Activated CD8-positive, alpha-beta memory T cell treated with anti-CD3 and anti-CD28 coated beads for 24 hours (primary cell): ENCODE measurements at places on chromosomes 1 and 21.

- DNase-seq: no peak
Observed at GRCh38 chr1:89844860-89845259, 24.0 kb downstream of the LRRC8D start.

GRCh38 chr1:183578856-183579255 is 11.4 kb downstream of the NCF2 start:
- no peak for DNase-seq

GRCh38 chr1:22126531-22126930 is 16.4 kb downstream of the WNT4 start:
- no peak for DNase-seq

- no peak for DNase-seq
Observed at GRCh38 chr1:160399544-160400222, 681 bp upstream of the VANGL2 start.

GRCh38 chr1:28755701-28756100 is 19.0 kb downstream of the YTHDF2 start:
- no peak for DNase-seq

DNA sequence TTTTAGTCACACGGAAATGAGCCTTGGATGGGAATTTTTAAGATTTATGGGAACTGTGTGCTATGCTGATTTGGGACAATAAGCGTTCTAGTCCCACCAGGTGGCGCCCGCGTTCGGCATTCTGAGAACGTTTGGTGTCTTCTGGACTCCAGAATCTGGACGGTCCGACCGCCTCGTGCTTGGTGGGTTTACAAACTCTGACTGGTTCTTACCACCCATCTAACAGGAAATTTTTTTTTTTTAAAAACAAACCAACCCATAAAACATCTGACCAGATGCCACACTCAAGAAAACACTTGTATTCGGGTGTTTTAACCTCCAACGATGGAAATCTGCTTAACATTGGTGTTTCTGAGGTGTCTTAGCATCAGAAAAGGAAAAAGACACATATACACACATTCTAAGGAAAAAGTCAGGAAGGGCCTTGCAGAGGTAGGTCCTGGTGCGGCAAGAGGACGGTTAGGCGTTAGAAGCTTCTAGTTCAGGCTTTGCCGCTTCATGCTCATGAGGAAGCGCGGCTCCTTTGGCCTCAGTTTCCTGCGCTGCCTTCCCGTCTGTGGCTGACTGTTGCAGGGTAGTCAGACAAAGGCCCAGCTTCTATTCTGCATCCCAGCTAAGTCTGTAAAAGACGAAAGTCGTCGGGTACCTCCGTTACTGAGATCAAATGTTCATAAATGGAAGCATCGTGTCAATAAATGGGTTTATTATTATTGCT is 814 bp upstream of the DYRK3 start:
- peak; percentile 89 for DNase-seq

- DNase-seq: no peak
Observed at GRCh38 chr1:173354937-173355280, 122.2 kb upstream of the PRDX6 start.

- no peak for DNase-seq
Observed at GRCh38 chr1:202063093-202063492, 52.7 kb downstream of the ELF3 start.

DNA sequence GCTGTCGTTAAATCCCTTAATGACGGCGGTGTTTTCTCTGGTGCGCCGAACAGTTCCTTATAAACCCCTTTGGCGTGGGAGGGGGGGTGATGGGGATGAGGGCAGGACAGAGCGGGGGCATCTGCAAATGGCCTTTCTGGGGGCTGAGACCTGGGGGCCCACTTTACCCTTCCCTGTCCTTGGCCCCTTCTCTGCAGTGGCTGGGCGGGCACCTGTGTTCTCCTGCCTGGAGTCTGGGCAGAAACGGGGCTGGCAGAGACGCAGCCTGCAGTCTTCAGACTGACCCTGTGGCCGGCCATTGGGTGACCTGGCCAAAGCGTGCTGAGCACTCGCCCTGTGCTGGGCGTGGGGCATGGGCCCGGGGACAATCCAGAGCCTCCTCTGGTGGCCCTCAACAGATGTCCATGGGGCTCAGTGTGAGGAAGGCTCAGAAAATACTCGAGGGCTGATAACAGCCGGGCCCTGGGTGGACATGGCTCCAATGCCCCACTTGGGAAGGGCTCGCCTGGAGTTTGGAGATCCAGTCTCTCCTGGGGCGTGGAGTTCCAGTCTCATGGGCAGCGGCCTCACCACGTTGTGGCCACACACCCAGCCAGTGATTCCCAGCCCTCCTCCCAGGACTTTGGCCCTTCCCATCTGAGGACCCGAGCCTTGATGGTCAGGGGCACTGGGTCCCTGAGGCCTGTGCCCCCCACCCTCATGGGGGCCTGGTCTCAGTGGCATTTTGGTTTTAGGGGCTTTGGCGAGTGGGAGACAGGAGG is 50.8 kb upstream of the ACTRT2 start:
- no peak for DNase-seq

GRCh38 chr1:1136547-1137230 is 20.8 kb upstream of the C1orf159 start:
- DNase-seq: no peak

DNA sequence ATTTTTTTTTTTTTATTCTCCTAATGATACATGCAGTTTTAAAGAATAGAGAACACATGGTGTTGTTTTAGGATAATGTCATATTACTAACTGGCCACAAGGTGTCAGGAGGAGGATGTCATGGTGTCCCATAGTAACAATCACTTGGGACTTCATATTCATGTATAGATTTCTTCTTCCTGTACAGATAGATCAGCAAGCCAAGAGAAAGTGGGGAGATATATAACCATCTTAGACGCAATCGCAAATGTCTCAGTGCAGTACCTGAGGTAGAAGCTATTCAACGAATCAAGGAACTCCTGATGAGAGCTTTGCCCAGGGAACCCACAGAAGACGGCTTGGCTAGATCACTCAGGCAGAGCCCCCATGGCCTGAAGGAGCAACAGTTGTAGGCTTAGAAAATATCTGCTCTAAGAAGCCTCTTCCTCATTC is 12.3 kb downstream of the OR2T11 start:
- DNase-seq: no peak

DNA sequence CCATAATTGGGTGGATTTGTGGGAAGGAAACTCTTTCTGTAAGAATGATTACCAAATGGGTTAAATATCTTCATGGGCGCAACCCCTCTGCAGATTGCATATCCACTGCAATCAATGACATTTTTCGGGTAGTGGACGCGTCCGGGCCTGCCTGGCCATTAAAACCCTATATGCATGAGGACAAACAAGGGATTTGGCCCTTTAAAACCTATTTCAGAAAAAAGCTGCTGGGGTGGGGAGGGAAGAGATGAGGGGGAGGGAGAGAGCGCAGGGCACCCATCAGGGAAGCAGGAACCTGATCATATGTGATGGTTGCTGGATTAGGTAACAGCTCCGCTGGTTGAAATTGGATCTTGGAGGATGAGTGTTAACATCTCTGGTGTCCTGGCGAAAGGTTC is 228.8 kb downstream of the PBX1 start:
- no peak for DNase-seq

- DNase-seq: no peak
Observed at GRCh38 chr21:35147439-35147838, 98.3 kb upstream of the RUNX1 start.

- no peak for DNase-seq
Observed at GRCh38 chr1:102757363-102757762, 351.0 kb downstream of the COL11A1 start.

- peak; percentile 86 for DNase-seq
Observed at GRCh38 chr1:205440476-205441317, 15.1 kb downstream of the BLACAT1 start.

DNA sequence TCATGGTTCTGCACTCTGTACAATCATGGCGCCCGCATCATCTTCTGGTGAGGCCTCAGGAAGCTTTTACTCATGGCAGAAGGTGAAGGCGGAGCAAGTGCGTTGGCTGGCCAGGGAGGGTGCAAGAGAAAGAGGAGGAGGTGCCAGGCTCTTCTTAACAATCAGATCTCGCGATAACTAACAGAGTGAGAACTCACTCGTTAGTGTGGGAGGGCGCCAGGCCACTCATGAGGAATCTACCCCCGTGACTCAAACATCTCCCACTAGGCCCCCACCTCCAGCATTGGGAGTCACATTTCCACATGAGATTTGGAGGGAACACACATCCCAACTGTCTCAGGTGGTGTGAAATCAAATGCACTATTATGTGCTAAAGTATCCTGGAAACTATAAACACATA is 220.2 kb upstream of the CSF3R start:
- no peak for DNase-seq

DNA sequence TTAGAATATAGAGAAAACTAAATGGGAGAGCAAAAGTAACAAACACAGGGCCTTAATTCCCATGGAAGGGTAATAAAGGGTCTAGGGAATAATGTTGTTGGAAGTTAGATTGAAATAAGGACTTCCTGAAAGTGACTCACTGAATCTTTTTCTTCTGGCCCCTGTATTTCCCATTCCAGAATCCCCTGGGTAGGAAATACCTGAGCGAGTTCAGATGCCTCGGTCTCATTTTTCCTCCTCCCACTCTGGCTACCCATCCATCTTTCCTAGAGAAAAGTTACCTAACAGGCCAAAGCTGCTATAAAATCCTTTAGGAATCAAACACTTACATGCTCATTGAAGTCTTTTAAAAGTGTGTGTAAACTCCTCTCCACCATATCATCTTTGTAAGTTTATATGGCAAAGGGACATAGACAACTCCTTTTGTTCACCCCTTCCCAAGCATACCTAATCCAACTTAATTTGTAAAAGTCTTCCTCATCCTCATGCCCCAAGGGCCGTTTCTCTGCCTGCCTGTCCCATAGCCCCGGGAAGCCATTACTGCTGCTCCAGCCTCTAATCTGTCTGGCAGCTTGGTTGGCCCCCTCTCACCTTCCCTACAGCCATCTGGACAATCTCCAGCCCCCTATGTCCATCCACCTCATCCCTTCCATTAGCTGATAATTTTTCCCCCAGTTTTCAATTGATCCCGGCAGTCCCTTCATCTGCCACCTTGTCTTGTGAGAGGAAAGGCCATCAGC is 3.3 kb upstream of the MEF2D start:
- no peak for DNase-seq

DNA sequence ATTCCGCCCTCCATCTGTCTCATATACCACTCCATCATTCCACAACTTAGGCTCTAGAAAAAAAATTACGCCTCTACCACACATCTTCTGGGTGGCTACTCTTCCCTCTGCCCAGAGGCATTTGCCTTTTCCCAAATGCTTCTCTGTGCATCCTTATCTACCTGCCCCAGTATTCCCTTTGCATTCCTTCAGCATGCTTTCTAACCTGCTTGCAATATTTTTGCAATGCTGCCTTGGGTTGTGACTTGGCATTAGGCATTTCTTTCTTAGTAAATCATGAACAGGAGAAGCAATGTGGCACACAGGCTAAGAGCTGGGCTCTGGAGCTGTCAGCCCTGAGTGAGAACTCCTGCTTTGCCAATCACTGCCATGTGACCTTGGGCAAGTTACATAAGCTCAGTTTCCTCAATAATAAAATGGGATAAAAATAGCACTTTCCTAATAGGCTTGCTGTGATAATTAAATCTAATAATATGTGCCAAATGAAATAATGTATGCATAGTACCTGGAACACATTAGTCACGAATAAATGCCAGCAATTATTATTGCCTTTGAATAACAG is 276.0 kb downstream of the ASTN1 start:
- DNase-seq: no peak

DNA sequence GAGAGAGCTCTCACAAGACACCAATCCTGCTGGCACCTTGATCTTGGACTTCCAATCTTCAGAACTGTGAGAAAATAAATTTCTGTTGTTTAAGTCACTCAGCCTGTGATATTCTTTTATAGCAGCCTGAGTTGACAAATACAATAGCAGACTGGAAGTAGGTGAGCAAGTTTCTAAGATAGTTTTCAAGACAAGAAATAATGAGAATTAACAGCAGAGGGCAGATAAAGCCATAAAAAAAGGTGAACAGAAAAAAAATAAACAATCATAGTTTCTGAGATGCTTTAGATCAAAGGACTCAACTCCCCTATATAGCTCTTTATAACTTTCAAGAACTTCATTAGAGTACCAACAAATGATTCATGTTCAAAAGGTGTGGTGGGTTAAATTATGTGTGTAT is 119.8 kb downstream of the PLPPR5 start:
- DNase-seq: no peak

GRCh38 chr1:167016100-167016750 is 27.1 kb downstream of the MAEL start:
- no peak for DNase-seq

GRCh38 chr1:19187852-19188251 is 22.2 kb downstream of the UBR4 start:
- no peak for DNase-seq

GRCh38 chr21:42285569-42286245 is 29.5 kb downstream of the TFF3 start:
- no peak for DNase-seq

DNA sequence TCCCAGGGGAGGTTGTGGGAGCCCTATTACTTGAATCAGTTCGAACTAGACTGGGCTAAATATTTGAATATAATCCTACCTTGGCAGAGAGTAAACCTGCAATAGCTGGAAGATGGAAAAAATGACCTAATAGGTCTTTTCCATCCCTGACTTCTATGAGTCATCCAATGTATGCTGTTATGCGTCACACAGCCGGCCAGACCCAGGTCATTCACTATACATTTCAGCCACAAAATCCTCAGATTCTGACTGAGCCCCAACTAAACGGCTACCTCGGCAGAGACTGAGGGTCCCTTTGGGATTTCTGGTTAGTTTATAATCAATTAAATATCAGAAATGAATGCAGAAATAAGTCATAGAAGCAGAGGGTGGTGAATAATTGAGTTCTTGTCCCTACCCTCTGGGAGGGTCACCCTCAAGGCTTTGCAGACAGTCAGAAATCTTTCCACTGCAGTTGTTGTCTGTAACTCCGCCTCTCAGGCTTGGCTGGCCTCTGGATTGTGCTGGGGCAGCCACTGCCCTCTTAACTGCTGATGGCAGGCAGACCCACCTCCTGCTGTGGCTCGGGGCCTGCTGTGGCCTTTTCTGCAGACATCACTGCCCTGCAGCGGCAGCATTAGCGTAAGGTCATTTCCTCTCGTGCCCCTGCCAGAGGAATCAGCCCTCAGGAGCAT is 240.5 kb downstream of the TGFB2 start:
- no peak for DNase-seq

GRCh38 chr1:14737561-14738094 is 139.1 kb downstream of the KAZN start:
- DNase-seq: no peak
